ENCODE measurements at places on chromosomes 5 and 9.

- DNase-seq, result no peak
These were observed 428.9 kb downstream of the EFNA5 start for GRCh38 chr5:107241841-107242240.

GRCh38 chr5:98975682-98976407, 47.0 kb upstream of the CHD1 start:
- no peak for DNase-seq

DNA sequence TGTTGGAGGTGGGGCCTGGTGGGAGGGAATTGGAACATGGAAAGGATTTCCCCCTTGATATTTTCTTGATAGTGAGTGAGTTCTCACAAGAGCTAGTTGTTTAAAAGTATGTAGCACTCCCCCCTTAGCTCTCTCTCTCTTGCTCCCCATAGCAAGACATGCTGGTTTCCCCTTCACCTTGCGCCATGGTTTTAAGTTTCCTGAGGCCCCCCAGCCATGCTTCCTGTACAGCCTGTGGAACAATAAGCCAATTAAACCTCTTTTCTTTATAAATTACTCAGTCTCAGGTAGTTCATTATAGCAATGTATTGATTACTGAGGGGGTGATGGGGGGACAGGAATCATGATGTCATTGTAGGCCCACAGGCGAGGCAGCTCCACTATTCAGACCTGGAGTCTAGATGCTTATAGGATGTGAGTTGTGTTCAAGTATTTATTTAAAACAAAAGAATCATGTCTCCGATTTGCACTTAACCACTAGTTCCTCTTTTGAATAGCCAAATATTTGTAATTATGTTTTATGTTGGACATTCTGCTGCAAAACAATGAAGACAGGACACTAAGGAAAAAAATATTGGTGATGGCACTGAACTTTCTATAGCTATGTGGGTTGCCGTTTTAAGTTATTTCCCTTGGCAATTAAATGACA, 156.6 kb downstream of the TMEM38B start:
- no peak for DNase-seq

- no peak for DNase-seq
These were observed 96.2 kb downstream of the VCAN start for GRCh38 chr5:83567741-83568140.

- no peak for DNase-seq
These were observed 150.6 kb downstream of the ERCC6L2 start for GRCh38 chr9:96025995-96026602.

GRCh38 chr5:124355928-124356327, 390.5 kb downstream of the ZNF608 start:
- no peak for DNase-seq

GRCh38 chr5:178690208-178690607, 40.3 kb downstream of the ZNF354A start:
- DNase-seq, result no peak

- no peak for DNase-seq
These were observed 289.0 kb downstream of the NR3C1 start for GRCh38 chr5:143114481-143114880.

GRCh38 chr9:115877852-115878438, 275.6 kb upstream of the PAPPA start:
- no peak for DNase-seq

DNA sequence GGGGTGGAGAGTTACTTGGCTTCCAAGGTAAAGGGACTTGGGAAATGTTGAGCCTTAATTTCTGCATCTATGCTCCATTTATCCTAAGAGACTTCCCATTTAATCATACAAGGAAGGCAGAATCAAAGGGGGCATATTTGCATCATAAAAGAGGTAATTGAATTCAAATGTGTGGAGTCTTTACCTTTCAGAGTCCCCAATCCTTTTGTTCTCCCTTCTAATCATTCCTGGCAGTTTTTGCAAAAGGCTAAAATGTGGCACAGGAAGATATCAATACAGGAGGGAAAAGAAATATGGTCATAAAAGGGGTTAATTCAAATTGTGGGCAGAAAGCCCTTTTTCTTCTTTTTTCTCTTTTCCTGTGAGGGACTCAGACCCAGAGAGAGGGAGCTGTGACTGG, 69.5 kb downstream of the SFXN1 start:
- no peak for DNase-seq

DNA sequence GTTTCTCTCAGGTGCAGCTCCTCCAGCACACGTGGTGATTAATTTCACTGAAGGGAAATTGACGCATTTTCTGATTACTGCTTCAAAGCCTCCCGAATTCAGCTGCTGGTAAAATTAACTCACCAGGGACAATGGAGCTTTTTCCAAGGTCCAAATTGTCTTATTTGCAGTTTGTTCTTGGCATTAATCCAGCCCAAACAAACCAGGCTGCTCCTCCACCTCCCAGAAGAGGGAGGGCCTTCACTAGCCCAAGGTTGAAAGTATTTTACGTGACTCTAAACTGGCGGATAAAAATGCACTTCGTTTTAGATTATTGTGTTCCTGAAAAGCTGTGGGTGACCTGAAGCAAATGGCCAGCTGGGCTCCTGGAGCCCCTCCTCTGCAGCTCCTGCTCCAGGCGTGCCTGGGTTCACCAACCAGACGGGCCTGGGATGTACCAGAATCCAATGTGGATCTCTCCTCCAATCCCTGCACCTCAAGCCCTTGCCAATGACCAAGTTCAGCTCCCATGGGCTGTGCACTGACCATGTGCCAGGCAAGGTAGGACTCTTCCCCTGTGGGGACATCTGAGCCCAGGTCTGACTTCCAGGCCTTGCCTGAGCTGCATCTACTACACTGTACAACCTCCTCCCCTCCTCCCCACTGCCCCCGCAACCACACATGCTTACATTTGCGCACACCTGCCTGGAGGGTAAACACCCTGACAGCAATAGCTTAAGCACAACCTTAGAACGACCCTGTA, 193.4 kb downstream of the CDK5RAP2 start:
- no peak for DNase-seq

- DNase-seq, result no peak
These were observed 169.9 kb downstream of the CTNND2 start for GRCh38 chr5:11734369-11734768.
